ENCODE measurements at places on chromosomes 5 and 9.

DNA sequence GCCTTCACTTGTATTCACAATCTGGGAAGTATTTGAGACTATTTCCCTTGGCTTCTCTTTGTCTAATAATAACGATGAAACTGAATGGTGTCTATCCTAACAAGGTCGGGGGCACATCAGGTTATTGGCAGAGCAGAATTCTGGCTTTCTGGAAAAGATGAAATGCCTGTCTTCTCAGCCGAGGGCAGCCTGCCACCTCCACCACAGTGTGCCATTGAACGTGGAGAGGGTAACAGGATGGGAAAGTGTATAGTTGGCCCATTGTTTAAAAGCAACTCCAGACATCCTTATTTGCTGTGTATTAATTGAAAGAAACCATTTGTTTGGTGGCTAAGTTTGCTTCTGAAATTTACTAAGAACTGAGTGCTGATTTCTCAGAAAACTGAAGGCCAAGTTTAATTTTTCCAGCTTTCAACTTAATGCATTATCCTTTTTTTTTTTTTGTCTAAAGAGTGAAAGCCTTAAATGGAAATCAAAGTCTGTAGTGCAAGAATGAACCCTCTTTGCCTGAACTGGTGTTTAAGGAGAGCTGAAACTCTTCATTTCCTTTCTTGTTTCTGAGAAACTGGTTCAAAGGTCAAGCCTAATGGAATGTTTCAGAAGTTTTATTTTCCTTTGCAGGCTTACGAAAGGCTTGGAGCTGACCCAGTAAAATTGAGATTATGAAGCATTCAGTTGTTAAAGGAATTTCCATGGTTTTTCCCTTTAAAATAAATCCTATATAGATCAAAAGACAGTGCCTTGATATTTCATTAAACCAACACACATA, 563.7 kb upstream of the DAP start:
- DNase-seq = peak; percentile 3

- no peak for DNase-seq
Measured at GRCh38 chr5:34538026-34538672, 118.0 kb upstream of the RAI14 start.

- no peak for DNase-seq
Measured at GRCh38 chr5:138212828-138213160, 329 bp downstream of the CDC23 start.

GRCh38 chr5:38680094-38680825, 123.8 kb upstream of the LIFR start:
- DNase-seq = no peak

GRCh38 chr9:110160685-110161084, 47.3 kb downstream of the C9orf152 start:
- DNase-seq = no peak

GRCh38 chr5:138989720-138990119, 114.6 kb upstream of the LRRTM2 start:
- DNase-seq = no peak

GRCh38 chr9:72422214-72422613, 57.2 kb upstream of the ZFAND5 start:
- no peak for DNase-seq
